ENCODE measurements at places on chromosomes 16 and 17.

DNA sequence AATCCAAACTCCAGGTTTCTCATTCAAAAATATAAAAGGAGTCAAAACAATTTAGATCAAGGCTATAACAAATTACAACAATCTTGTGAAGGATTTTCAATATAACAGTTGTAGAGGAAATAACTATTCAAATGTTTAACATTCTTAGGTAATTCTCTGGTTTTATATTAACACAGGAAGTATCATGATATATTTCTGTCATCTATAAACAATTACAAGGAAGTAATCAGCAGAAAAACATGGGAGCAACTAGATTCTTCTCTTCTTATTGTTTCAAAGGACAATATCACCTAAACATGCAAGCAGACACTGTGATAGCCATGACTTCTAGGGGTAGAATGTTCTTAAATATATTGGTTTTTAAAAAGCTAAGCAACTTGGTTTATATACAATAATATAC lies 49.9 kb downstream of the FBXL20 start:
- DNase-seq = no peak

- peak; percentile 28 for DNase-seq
These were observed 99.4 kb downstream of the CYLD start for GRCh38 chr16:50841081-50841886.

GRCh38 chr17:65360961-65361552 lies 200.4 kb downstream of the AXIN2 start:
- DNase-seq = no peak

GRCh38 chr16:87062569-87063442 lies 254.4 kb downstream of the C16orf95 start:
- DNase-seq = peak; percentile 34

Data from stimulated activated CD8-positive, alpha-beta memory T cell treated with anti-CD3 and anti-CD28 coated beads, Interleukin-4, amount 100 ng/mL, for 24 hours (primary cell).